MM.1S (cell line): ENCODE measurements at places on chromosomes 5 and 9.
A peak's percentile ranks its signal among the peaks of the same experiment; 100 is the strongest.

DNA sequence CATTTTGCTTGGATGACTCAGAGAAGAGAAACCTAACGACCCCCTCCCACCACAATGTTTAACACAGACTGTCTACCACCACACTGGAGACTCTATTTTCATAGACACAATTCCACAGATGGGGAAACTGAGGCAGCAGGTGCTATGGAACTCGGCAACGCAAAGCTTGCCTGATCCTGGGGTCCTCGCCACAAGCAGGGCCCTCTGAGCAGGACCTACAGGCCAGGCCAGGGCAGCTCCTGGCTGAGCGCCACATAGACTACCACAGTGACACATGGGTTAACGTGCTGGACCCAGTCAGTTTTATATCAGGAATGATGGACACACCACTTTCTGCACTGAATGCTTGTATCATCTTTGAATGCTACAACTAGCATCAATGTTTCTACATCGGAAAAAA lies 11.8 kb downstream of the IPPK start:
- no peaks in the 10 kb centered on the region for H3K27me3 ChIP-seq
- H3K27ac ChIP-seq = no peak overlapping the region
- H3K4me1 ChIP-seq = no peaks in the 10 kb centered on the region
- no peaks in the 10 kb centered on the region for H3K36me3 ChIP-seq

DNA sequence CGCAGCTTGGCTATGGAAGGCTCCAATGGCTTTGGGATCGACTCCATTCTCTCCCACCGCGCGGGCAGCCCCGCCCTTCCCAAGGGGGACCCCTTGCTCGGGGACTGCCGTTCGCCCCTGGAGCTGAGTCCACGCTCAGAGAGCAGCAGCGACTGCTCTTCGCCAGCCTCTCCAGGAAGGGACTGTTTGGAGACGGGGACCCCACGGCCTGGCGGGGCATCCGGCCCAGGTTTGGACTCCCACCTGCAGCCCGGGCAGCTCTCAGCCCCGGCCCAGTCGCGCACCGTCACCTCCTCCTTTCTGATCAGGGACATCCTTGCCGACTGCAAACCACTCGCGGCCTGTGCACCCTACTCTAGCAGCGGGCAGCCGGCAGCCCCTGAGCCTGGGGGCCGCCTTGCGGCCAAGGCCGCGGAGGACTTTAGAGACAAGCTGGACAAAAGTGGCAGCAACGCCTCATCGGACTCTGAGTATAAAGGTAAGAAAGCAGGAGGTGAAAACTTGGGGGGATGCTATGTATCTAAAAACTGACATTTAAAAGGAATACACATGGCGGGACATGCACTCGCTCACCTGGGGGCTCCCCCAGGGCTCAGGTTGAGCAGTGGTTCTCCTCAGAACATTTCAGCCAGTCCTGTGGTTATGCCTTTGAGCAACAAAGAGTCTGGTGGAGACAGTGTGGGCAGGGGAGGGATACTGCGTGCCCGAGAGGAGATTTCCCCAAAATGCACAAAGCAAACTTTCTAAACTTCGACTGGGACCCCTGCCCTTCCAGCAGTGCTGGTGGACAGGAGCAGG lies 579 bp downstream of the BARHL1 start:
- H3K27me3 ChIP-seq = peaks cover 86% of the 10 kb centered on the region
- no peak for DNase-seq
- H3K27ac ChIP-seq = no peak overlapping the region
- H3K4me3 ChIP-seq = no peak overlapping the region

DNA sequence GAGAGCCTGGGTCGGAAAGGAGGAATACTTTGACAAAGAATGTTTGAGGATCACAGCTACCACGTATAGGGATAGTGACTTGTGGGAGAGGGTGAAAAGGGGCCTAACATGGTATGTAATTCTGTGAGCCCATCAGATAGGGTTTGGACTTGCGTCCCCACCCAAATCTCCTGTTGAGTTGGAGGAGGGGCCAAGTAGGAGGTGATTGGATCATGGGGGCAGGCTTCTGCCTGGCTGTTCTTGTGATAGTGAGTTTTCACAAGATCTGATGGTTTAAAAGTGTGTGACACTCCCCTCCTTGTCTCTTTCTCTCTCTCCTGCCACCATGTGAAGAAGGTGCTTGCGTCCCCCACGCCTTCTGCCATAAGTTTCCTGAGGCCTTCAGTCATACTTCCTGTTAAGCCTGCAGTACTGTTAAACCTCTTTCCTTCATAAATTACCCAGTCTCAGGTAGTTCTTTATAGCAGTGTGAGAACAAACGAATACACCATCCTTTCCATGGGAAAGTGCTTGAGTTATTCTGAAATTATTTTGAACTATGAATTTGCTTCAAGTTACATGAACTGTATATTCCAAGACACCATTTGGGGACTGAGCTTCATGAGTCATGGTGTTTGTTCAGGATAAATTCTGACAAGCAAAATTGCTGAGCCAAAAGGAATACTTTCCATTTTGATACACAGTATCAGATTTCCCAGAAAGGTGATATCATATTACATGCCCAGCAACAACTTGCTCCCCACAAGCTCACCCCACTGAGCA lies 68.8 kb upstream of the SSBP2 start:
- peaks cover 10% of the 10 kb centered on the region for H3K4me1 ChIP-seq
- DNase-seq = no peak
- H3K4me3 ChIP-seq = no peak overlapping the region
- H3K36me3 ChIP-seq = no peaks in the 10 kb centered on the region
- no peak overlapping the region for H3K27ac ChIP-seq
- no peaks in the 10 kb centered on the region for H3K27me3 ChIP-seq

DNA sequence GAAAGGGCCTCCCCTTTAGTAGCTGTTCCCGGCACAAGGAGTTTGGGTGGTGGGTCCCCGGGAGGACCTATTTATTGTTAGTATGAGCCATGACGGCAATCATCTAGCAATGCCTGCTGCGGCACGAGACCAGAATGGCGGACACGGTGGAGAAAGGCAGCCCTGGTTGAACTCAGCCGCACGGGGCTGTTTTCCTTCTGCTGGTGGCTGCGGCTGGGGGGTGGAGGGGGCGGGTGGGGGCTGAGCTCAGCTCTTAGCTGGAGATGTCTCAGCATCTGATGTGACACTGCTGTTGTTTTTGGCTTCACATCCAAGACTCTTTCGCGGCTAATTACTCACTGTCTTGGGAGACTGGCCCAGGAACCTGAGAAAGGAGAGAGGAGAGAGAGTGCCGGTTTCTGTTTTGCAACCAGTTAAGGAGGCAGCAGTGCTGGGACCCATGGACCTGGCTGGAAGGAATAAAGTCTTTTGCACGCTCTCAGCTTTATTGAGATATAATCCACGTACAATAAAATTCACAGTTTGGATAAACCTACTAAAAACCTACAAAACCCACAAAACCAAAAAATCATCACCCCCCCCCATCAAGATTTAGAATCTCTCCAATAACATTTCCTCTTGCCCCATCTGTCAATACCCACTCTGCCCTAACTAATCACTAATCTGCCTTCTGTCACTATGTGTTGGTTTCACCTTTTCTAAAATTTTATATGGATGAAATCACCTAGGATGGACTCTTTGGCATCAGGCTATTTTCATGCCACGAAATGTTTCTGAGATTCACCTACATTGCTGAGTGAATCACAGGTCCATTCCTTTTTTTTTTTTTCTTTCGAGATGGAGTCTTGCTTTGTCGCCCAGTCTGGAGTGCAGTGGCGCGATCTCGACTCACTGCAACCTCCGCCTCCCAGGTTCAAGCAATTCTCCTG lies 81.8 kb upstream of the NEURL1B start:
- H3K27me3 ChIP-seq = no peaks in the 10 kb centered on the region
- DNase-seq = no peak
- no peaks in the 10 kb centered on the region for H3K4me1 ChIP-seq
- H3K4me3 ChIP-seq = no peak overlapping the region
- no peaks in the 10 kb centered on the region for H3K36me3 ChIP-seq

DNA sequence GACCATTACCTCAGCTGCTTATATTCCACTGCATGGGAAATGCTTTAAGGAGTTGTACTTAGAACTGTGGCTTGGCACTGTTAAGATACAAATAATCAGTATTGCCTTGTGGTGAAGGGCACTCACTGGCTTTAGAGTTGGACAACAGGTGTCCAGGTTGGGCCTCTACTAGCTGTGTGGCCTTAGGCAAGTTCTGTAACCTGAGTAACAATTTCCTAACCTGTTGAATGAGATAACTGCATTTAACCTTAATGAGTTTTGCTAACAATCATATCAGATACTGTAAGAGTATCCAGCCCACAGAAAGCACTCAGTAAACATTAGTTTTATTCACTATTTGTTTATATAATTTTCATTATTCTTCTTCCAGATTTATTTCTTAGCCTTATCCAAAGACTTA lies 17.2 kb upstream of the HK3 start:
- H3K4me3 ChIP-seq = no peak overlapping the region
- H3K27ac ChIP-seq = peak overlapping the region; percentile 25; the same call in 1 of the 2 replicates
- H3K4me1 ChIP-seq = peaks cover 23% of the 10 kb centered on the region

DNA sequence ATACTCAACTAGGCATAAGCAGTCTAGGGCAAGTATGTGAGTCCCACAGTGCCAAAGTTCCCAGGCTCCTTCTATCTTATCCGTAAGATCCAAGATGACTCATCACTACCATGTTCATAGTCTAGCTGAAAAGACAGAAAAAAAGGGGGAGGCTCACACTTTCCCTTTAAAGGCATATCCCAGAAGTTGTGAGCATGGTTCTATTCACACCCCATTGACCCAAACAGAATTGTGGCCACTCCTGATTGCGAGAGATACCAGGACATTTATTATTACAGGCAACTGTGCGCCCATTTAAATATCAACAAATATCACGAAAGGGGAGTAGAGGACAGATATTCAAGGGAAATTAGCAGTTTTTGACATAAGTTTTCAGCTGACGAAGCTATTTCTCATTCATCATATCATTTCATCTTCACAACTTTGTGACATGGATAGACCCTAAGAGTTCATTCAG lies 8.1 kb upstream of the PFDN1 start:
- H3K27me3 ChIP-seq = no peaks in the 10 kb centered on the region
- H3K36me3 ChIP-seq = no peaks in the 10 kb centered on the region
- no peaks in the 10 kb centered on the region for H3K4me1 ChIP-seq
- no peak overlapping the region for H3K27ac ChIP-seq
- DNase-seq = no peak

DNA sequence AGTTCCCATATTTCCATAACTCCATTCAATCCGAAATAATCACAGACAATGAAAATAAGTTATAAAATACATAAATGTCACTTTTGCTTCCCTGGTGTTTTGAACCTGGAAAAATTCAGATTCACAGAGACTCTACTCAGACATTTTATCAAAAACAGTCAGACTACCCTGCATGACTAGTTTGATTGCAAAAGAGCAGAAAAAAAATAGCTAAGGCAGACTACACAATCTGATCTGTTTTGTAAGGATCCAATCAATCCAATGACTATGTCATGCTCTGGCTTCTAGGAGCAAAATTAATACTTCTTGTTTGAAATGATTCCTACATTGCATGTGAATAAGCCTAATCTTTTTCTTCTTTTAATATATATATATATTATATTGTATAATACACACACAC lies 1262.6 kb downstream of the EFNA5 start:
- H3K27ac ChIP-seq = no peak overlapping the region
- DNase-seq = no peak
- no peaks in the 10 kb centered on the region for H3K27me3 ChIP-seq
- H3K36me3 ChIP-seq = no peaks in the 10 kb centered on the region
- no peak overlapping the region for H3K4me3 ChIP-seq

DNA sequence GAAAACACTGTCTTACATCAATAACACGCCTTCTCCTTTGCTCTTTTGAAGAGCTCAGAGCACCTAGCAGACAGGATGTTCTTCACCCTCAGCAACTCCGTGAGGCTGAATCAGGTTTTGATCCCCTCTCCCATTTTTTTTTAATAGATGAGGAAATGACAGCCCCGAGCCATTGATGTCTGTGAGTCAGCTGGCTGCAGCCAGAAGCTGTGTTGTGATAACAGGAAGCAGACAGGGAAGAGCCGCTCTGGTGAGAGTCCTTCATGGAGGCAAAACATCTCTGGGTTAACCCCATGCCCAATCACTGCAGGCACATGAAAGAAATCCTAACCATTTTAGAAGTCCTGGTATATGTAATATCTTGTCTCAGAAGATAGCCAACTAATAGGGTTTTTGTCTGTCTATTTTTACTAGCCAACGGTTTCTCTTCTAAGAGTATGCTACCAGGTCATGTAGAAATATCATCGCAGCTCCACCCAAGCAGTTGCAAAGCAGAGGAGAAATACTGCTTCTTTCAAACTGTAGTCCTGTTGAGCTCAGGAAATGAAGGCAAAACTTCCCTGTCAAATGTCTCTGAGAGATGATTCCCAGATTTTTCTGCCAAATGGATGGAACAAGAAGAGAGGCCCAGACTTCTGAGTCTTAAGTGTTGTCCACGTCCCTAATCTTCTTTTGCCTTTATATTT lies 568.9 kb downstream of the CCDC171 start:
- H3K4me1 ChIP-seq = no peaks in the 10 kb centered on the region
- no peaks in the 10 kb centered on the region for H3K27me3 ChIP-seq
- H3K36me3 ChIP-seq = no peaks in the 10 kb centered on the region
- DNase-seq = no peak
- no peak overlapping the region for H3K27ac ChIP-seq

GRCh38 chr5:175479125-175479881 lies 943 bp downstream of the SFXN1 start:
- peaks cover 10% of the 10 kb centered on the region for H3K4me1 ChIP-seq
- H3K36me3 ChIP-seq = no peaks in the 10 kb centered on the region; the same call in 1 of the 2 replicates
- H3K27me3 ChIP-seq = peaks cover 11% of the 10 kb centered on the region; the same call in 1 of the 2 replicates

- no peaks in the 10 kb centered on the region for H3K4me1 ChIP-seq
- no peak for DNase-seq
- H3K27me3 ChIP-seq = no peaks in the 10 kb centered on the region
- no peaks in the 10 kb centered on the region for H3K36me3 ChIP-seq
- H3K27ac ChIP-seq = no peak overlapping the region
Observed at GRCh38 chr5:64628901-64629300, 61.4 kb upstream of the SHISAL2B start.

DNA sequence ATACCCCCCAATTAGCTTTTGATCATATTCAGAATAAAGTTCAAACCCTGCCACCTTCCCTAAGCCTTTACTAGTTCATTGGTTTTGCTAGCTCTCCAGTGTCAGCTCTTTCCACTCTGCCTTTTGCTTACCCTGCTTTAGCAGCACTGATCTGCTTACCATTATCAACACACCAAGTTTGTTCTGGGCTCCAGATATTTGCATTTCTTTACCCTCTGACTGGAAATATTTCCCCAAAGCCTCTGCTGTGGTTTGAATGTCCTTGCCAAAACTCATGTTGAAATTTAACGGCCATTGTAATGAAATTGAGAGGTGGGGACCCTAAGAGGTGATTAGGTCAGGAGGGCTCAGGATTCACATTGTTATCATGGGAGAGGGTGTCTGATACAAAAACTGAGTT lies 99.5 kb downstream of the GCNT1 start:
- H3K4me1 ChIP-seq = no peaks in the 10 kb centered on the region
- no peaks in the 10 kb centered on the region for H3K36me3 ChIP-seq
- no peak overlapping the region for H3K4me3 ChIP-seq
